Uterus (tissue), 4 donors: ENCODE measurements at places on chromosomes 12 and 14.

- DNase-seq, result no peak
Measured at GRCh38 chr12:51475543-51475942, 50.9 kb downstream of the SLC4A8 start.

DNA sequence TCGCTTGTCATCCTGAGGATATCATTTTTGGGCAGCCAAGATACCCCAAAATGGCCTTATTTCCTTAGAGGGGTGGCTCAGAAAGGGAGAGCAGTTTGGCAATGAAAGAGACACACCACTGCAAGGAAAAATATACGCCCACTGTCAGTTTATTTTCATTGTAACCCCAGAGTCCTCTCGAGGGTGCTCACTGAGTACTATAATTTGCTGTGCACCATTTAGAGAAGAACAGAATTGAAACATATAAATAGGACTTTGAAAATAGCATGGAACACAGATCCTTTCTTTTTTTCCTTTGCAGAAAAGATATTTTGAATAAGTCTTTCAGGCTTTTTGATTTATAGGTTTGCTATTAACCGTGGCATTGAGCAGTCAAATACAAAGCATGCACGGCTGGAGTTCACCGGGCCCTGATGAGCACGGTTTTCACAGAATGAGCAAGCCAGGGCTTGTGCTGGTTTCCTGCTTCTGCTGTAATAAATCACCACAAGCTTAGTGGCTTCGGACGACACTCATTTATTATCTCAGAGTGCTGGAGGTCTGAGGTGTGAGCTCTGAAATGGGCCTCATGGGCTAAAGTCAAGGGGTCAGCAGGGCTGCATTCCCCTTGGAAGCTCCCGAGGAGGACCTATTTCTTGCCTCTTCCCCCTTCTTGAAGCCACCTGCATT lies 152.3 kb downstream of the ZNF664 start:
- no peak for DNase-seq

GRCh38 chr14:63672417-63673180 lies 30.9 kb upstream of the WDR89 start:
- no peak for DNase-seq

- DNase-seq, result no peak
Measured at GRCh38 chr12:96285158-96285557, 91.0 kb downstream of the ELK3 start.

DNA sequence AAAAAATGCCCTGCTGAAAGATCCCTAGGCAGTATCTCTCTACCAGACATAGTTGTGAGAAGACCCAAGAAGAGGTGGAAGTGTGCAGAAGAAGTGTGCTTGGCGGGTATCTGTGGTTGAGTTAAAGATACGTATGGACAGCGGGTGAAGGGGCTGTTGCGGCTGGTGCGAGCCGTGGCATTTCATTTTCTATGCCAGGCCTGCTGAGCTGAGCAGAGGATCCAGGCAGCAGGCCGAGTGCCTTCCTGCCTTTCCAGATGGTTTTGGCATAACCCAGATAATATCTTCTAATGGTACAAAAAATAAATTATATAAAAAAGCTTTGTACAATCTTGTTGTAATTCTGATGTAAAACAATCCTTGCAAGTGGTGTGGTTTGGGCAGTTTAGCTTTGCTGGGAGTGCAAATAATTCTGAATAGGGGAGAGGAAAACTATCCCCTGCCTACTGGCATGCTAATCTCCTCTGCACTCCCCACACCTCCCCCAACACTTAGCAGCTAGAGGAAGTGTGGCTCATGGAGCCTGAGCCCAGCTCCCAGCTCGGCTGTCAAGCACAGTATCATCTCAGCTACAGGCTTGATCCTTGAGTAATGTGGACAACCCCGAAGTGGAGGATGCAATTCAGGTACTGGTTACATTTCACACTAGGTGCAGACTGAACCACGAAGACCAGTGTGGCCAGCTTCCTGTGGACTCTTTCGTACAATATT lies 168.9 kb downstream of the VRK1 start:
- no peak for DNase-seq

DNA sequence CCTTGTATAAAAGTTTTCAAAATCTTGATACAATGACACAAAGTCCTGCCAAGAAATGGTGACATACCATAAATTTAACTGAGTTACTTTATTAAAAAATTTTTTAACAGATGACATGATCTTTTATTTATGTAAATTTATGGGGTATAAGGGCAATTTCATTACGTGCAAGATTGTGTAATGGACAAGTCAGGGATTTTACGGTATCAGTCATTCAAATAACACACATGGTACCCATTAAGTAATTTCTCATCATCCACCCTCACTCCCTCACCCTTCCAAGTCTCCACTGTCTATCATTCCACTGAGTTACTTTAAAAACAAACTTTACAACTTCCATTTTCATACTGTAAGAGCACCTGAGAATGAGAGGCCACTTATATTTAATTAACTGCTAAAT lies 37.4 kb downstream of the SPTLC2 start:
- DNase-seq, result no peak

- DNase-seq, result no peak
Measured at GRCh38 chr12:879641-880040, 69.9 kb downstream of the RAD52 start.

GRCh38 chr12:114415525-114415868 lies 9.6 kb upstream of the TBX5 start:
- no peak for DNase-seq

DNA sequence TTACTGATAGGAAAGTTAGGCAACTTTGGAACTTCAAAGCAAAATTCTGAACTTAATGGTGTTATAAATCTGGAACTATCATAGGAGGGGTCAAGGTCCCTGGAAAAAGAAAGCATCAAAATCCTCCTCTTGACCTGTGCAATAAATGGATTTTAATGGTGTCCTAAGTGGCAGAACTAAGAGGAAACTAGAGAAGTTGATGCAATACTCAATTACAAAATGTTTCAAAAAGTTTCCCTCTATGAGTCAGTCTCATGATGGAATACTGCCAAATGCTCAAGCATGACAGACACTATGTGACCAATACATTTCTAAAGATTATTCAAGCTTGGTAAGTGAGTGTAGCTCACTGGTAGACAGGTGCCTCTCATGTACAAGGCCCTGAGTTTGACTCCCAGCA lies 47.7 kb upstream of the ERGIC2 start:
- no peak for DNase-seq

- DNase-seq, result no peak
Measured at GRCh38 chr14:20772650-20773049, 4.4 kb downstream of the EDDM3B start.
